ENCODE measurements at places on chromosomes 5 and 9. TPM values are rescaled to one million over a fixed set of nuclear protein-coding genes. Genes with fewer than 3 reads are reported as not detected.

CYFIP2 gene
- total RNA-seq: 2.9 TPM

SUB1 gene
- 112 TPM for total RNA-seq

SPINK4 gene
- total RNA-seq: not detected

RNF183 gene
- not detected for total RNA-seq

ZDHHC11B gene
- total RNA-seq: not detected

GFI1B gene
- total RNA-seq: not detected

Measured in hair follicle dermal papilla cell (primary cell).